ENCODE measurements at places on chromosomes 5 and 9.

GRCh38 chr5:89071101-89071940 lies 188.3 kb upstream of the MEF2C start:
- no peak for DNase-seq

DNA sequence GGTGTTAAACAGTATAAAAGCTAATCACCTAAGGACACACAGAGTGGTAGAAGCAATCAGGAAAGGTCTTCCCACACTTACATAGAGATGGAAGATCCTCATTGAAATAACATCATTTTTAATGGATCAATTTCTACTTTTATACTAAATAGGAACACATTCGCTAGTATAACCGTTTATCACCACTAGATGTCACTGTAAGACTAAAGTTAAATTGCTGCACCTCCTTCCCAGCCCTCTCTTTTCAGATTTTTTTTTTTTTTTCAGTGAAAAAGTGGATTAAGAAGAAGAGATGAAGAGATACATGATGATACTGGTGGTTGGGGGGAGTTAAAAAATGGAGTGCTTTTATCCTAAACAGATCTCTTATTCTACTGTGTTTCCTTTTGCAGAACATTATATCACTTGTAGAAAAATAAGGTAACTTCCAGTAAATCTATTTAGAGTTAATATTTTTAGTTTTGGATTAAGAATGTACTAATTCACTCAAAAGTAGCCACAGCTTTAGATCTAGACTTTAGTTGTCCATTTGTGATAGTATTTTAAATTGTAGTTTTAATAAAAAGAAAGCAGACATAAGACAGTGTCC lies 116.9 kb upstream of the ARRDC3 start:
- DNase-seq: no peak

- DNase-seq: no peak
These were observed 7.6 kb downstream of the ERAP2 start for GRCh38 chr5:96883871-96884270.

DNA sequence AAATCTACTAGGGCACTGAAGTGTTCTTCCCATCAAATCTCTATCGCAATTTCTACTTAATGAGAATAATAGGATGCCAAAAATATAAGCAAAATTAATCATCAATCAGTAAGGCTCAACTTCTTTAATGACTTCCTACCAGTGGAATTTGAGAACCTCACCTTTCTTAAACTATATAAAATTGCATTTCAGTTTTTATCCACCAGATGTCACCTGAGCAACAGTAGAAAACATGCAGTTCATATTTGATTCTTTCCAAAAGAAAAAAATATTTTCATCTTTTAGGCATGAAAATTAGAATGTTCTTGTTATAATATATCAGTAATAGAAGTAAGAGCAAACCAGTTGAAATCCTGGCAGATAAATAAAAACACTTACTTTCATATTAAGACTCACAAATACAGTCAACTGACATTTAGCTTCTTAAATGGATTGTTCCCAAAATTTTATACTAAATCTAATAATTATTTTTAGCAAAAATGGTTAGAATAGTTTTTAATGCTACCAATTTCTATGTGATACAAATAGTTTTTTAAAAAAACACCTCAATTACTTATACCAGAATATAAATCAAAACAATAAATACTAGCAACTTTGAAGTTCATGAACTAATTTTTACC lies 13.4 kb upstream of the CCDC112 start:
- no peak for DNase-seq

- DNase-seq: no peak
These were observed 415.2 kb upstream of the TRPC7 start for GRCh38 chr5:136780518-136780917.

- DNase-seq: no peak
These were observed 42.0 kb downstream of the SHB start for GRCh38 chr9:38026840-38027527.

DNA sequence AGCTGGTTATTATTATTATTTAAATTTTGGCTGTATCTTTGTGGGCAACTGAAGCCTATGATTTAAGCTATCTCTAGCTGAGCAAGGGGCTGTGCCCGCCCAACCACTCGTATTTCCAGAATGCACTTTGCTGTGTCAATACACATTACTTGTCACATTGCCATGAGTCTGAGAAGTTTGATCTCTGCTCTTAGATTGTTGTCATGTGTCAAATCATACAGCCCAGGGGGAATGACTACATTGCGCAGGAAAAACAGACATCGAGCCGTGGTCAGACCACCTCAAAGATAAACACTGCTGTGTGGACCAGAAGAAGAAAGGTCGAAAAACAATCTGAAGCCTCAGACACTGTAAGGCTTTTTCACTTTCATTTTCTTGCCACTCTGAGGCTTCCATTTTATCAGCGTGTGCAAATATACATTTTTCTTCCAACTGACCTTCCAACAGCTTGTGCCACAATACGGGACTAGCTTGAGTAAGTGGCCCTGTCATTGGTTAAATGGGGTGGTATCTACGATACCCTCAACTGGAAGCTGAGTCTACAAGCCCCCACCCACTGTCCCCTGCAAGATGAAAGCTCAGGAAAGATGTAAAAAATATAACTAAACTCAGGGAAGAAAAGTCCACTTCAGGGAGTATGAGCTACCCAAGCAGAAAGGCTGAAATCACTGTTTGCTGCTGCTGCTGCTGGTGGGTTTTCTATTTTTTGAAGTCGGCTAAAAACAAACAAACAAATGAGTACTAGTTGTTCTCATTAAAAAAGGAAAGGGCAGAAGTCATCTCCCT lies 603.0 kb downstream of the BNC2 start:
- DNase-seq: no peak

- no peak for DNase-seq
These were observed 20.0 kb downstream of the APC start for GRCh38 chr5:112757468-112758208.

GRCh38 chr9:136949817-136950655 lies 2.0 kb upstream of the LCN12 start:
- DNase-seq: peak; percentile 90

GRCh38 chr5:150329881-150330876 lies 27.3 kb upstream of the TCOF1 start:
- DNase-seq: no peak

DNA sequence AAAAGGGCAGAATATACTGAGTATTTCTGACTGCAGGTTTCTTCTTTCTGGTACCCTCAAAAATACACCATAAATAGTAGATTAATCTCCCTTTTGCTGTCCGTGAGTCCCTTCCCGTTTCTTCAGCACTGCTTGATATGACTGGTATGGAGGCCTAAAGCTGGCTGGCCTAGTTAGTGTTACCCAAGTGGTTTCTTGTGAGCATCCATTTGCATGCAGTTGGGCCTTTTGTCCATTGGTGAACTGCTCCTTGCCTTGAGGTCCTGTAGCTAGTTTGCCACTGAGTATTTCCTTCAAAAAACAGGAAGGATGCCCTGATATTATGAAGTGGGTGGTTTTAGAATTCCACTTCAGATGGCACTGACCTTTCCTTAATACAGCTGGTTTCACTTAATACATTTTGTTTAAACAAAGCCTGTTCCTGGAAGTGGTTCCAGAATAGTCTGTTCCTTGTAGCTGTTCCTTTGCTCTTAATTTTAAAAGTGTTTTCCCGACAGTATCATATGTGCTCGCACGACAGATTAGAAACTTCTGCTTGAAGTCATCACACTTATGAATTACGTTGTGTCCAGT lies 40.0 kb upstream of the ABL1 start:
- DNase-seq: no peak

- no peak for DNase-seq
These were observed 27.2 kb downstream of the PCDHGC5 start for GRCh38 chr5:141515946-141516671.

DNA sequence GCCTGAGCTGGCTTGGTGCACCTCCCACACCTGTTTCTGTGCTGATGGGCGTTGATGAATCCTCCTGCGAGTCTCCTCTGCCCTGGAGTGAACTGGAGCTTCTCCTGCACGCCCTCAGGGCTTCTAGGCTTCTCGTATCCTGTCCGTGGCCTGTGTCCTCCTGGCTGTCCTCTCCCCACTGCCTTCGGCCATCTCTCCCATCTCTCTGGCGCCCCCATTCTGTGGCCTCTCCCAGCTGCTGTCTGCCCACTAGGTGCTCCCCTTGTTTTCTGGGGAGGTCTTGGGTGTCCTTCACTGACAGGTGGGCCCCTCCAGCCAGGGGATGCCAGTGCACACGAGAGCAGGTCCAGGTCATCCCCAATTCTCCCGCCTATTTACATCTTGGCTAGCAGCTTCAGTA lies 28.8 kb downstream of the AHRR start:
- no peak for DNase-seq

DNA sequence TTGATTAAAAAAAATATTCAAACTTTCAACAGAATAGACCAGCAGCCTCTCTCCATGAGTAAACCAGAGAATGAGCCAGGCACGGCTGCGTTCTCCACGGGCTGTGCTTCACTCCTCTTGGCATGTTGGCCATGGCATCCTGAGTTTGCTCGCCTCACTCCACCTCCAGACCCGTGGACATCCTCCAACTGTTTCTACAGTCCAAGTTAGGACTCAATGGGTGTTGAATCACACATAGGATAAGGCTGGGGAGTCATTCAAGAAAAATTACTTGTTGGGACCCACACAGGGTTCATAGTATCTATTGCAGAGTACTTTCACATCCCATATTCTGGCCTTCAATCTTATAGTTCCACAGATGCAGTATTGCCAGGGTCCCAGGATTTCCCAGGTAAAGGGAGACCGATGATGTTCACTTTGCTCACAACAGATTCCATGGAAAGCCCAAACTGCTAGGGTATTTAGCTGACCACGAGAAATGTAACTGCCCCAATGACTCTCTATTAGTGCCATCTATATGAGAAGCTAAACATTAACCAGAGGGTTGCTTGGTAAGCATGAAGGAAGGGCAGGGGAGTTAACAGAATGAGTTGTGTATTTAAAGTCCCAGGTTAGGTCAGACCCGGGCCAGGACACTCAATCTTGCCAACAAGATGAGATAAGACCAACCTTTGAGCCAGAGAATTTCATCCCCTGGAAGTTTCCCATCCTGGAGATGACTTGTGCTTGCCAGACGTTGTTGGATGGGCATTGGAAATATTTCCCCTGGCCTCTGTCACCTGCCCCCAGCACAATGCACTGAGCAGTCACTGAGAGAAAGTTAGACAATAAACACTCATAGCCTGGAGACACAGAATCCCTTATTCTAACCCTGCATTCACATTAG lies 19.7 kb upstream of the GDA start:
- no peak for DNase-seq

GRCh38 chr5:142660731-142661130 lies 25.2 kb downstream of the FGF1 start:
- DNase-seq: no peak

DNA sequence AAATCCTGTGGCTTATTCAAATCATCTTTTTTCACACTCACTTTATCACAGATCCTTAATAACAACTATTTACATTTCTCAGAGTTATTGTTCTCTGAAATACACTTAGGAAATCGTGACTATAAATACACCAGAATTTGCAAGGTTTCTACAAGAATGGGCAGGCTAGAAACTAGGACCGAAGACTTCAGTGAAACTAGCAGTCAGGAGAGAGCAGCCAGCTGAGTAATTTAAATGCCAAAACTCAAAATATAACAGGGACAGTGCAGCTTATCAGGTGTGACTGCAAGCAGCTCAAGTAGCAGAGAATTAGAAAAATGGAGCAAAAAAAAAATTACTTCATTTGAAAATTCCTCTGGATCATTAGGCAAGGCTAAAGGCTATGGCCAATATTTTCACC lies 719.3 kb upstream of the ZNF608 start:
- DNase-seq: no peak

DNA sequence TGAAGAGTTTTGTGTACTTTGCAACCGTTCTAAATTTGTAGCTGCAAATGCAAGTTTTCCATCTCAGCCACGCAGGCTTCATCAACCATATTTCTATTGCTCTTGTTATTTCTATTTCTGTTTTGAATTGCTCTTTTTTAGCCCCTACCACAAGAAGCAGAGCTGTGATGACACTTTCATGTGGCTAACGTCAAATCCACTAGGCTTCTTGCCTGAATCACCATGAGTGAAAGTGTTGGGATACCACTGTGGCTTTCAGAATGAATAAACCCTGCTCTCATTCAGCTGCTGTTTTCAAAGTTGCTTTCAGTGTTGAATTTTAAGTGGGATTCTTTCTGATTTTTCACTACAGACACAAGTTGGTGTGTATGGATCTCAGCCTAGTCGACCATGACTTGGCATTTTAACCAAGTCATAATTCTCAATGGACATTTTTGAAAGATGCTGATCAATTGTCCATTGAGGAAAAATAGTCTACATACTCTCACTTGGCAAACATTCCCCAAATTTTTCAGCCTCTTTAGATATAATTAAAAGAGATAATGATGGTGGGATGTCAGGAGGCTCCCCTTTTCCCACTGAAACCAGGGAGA lies 41.0 kb upstream of the MTAP start:
- DNase-seq: no peak

DNA sequence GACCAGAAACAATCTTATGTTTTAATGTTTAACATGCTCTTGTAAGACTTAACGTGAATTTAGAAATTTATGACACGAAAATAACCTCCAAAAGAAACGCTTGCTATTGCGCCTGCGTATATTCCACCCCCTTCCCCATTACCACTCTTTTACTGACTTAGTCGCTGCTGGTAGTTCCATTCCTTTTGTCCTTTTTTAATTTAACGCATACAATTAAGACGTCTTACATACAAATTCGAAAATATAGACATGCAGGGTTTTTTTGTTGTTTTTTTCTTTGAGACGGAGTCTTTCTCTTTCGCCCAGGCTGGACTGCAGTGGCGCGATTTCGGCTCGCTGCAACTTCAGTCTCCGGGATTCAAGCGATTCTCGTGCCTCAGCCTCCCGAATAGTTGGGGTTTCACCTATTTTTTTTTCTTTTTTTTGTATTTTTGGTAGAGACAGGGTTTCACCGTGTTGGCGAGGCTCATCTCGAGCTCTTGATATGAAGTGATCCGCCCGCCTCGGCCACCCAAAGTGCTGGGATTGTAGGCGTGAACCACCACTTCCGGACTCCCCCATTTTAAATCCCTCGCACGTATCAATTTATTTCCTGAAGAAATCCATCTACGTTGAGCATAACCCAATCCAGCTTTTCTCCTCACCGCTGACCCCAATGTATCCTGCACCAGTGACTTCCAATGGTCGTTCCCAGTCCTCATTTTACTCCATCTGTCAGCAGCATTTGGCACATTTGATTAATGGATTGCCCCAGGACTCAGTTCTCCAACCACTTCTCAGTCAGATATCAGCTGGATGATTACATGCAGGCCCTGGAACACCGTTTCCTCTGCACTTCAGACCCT lies 684 bp upstream of the MED7 start:
- DNase-seq: no peak

DNA sequence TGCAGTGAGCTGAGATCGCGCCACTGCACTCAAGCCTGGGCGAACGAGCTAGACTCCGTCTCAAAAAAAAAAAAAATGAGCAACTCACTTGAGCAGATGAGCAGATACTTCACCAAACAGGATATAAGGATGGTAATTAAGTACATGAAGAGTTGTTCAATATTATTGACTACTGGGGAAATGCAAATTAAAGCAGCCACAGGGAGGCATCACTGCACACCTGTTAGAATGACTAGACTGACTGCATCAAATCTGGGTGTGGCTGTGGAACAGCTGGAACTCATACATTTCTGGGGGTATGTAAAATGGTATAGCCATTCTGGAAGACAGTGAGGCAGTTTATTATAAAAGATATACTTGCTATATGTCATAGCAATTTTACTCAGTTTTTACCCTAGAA lies 93.0 kb downstream of the WNK2 start:
- no peak for DNase-seq

GRCh38 chr5:33538201-33538600 lies 97.4 kb downstream of the TARS1 start:
- no peak for DNase-seq

- DNase-seq: no peak
These were observed 25.1 kb upstream of the CDKN2AIPNL start for GRCh38 chr5:134436523-134437339.
